ENCODE measurements at places on chromosomes 13 and 19.

- peak; percentile 50 for DNase-seq
These were observed 230.0 kb downstream of the DCT start for GRCh38 chr13:94249512-94249911.

- peak; percentile 51 for DNase-seq
These were observed 13.3 kb downstream of the ARRDC2 start for GRCh38 chr19:18021121-18021755.

- DNase-seq, result no peak
These were observed 13.3 kb upstream of the RBM26 start for GRCh38 chr13:79419365-79419764.

DNA sequence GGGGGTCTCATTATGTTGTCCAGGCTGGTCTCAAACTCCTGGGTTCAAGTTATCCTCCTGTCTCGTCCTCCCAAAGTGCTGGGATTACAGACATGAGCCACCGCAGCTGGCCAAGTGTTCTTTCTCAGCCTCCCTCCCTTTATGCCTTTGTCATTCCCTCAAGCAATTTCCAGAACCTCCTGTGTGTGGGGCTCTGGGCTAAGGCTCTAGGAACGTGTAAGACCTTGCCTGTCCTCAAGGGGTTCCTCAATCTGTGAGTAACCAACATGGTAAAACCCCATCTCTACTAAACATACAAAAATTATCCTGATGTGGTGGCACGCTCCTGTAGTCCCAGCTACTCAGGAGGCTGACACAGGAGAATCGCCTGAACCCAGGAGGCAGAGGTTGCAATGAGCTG is 15.5 kb upstream of the SPACA4 start:
- no peak for DNase-seq

GRCh38 chr19:7969555-7969939 is 26.1 kb upstream of the TIMM44 start:
- no peak for DNase-seq

- DNase-seq, result no peak
These were observed 26.2 kb downstream of the EXOSC8 start for GRCh38 chr13:37026771-37027170.

DNA sequence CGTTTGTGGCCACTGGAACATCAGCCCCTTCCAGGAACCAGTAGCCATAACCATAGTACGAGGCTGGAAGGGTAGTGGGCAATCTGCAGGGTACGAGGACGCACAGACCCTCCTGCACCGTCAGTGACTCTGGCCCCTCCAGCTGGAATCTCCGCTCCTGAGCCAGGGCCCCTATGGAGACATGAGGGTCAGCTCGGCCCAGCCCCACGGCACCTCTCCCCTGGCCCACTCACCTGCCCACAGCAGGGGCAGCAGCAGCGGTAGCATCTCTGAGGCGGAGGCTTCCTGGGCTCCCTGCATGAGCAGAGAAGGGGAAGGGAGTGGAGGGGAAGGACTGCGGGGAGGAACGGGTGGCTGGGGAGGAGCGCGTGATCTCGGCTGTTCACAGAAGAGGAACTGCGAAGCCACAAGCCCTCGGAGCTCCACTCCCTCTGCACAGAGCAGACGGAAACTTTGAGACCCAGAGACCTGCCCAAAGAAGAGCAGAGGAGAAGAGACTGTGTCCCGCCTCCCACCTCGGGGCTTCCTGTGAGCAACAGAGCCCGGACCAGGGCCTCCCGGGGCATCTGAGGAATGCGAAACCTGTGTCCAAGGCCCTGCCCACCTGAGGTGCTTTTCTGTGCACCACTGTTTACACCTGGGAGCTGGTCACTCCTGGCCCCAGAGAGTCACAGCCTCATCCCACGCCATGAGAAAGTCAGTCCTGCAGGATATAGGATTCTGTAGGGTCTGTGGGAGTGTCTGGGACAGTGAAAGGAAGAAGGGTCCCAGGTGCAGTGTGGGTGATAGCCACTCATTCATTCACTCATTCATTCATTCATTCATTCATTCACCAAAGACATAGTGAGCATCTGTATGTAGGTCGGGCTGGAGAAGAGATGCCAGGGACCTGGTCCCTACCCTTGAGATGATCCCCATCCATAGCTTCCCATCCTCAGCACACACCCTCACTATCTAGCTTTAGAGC is at the start of gene SIGLEC6:
SIGLEC6 (minus strand) TSS at position 322 of the 967 bp plus-strand sequence; CDS start at position 300, 22 bp downstream.
- no peak for DNase-seq

DNA sequence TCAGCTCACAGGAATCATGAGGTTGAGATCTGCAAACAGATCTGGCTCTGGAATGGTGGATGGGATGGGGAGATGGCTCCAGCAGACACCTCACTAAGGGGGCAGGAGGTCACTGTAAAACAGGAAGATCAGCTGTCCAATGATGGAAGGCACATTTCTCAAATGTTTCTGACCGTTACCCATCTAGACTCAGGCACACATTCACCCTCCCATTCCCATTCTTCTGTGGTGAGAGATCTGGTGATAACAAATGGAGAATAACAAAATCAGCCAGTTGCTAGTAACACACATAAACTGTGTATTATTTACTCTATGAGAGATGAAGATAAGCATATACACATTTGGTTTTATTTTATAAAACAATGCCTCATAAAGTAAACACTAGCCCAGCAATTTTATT is 235.9 kb downstream of the TSHZ3 start:
- peak; percentile 29 for DNase-seq

- no peak for DNase-seq
These were observed 11.3 kb downstream of the SPPL2B start for GRCh38 chr19:2339644-2340310.

GRCh38 chr13:63124863-63125262 is 1709.2 kb upstream of the PCDH20 start:
- DNase-seq, result no peak

DNA sequence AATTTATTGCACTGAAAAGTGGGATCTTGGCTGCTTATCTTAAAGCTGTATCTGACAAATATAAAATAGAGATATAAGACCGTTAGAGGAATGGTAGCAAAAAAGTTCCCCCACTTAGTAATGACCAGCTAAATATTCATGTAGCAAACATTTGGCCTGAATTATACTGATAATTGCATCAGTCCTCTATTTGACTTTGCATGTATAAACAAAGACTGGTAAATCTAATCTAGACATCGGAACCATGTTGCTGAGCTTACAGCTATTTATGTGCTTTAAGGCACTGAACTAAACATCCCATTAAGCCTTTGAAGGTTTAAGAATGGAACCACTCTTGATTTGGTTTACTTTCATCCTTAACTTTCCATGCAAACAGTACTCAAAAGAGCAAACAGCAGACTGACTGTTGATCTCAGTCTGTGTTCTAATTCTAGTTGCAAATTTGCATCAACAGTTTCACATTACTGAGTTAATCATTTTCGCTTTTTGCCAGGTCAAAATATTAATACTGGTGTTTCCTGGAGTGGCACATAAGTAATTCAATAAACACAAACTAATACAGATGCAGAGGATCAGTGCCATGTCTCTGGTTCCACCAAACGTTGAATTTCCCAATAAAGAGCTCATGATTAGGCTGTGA is 203.5 kb upstream of the HTR2A start:
- no peak for DNase-seq

DNA sequence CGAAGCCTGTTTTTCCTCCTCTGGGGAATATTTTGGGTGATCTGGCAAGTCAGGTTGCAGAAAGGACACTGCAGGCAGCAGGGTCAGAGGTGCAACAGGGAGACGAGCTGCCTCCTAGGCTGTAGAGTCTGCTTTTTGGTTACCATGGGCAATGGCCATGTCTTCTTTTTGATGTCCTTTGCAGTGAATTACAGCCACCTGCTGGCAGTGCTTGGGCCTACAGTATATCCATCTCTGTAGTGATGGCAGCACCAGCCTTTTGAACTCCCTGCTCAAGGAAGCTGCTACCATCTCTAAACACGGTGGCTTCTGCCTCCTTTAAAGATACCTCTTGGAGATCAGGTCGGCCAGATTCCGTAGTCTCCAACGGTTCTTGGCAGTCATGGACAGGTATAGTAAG is 73.9 kb downstream of the WTIP start:
- no peak for DNase-seq

DNA sequence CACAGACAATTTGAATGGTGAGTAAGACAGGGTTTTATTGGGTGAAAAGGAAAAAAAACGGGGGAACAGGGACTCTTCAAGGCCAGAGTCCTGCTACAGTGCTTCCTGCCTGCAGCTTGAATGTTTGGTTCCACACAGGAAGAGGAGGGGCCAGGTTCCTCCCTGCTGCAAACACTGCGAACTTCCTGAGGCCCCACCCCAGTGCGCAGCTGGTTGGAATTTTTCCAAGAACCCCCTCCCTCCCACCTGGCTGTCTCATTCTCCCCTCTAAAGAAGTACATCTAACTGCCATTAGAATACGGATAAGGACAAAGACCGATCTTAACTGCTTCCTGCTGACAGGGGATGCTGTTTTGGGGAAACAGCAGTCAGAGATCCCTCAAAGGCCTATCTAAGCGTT is 184.9 kb downstream of the GGACT start:
- DNase-seq, result no peak

DNA sequence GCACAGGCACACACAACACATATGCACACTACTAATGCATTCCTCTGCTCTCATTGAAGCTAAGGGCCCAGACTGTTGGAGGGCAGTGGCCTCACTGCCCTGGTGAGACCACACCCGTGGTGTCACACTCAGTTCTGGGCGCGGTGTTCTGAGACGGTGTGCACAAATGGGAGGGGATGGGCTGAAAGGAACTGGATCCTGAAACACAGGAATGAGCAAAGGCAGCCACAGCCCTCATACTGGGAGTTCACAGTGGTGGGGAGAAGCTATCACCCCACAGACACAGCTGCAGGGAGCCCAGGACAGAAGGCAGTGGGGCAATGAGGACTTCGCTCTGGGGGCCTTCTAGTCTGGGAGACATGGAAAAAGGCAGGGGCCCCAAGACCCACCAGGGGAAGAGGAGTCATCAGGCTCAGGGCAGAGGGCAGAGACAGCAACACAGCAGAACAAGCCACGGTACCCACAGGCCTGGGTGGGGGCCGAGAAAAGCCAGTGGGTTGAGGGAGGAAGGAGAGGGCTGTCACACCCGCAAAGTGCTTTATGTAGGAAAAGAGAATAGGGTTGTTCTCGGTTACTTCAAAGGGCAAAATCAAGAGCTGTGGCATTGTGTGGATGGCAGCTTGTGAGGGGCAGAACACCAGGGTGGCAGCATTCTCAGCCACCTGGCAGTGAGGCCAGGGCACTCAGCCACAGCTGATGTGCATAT is 75.4 kb upstream of the GPR183 start:
- DNase-seq, result no peak

- DNase-seq, result no peak
These were observed 14.2 kb downstream of the ZNF91 start for GRCh38 chr19:23381114-23381513.

- DNase-seq, result no peak
These were observed 9.1 kb downstream of the ARID3A start for GRCh38 chr19:934865-935479.

GRCh38 chr13:50850445-50850844 is 7.0 kb upstream of the DLEU7 start:
- no peak for DNase-seq

DNA sequence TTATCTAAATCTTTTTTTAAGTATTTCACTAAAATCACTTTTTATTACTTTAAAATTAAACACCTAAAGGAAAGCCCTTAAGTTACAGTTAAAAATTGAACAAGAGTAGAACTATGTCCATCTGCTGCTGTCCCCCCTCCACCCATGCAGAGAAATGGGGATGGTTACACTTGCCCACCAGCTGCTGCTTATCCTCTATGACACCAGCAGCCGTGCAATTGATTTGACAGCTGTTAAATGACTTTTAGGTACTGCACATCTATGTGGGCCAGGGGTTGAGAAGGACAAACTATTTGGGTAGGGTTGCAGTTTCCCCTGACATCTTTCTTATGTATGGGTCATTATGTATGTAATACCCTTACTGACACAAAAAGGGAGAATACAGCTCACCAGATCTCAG is 77.2 kb downstream of the TBC1D4 start:
- no peak for DNase-seq

- DNase-seq, result no peak
These were observed 1608.8 kb upstream of the PCDH20 start for GRCh38 chr13:63024458-63024857.

DNA sequence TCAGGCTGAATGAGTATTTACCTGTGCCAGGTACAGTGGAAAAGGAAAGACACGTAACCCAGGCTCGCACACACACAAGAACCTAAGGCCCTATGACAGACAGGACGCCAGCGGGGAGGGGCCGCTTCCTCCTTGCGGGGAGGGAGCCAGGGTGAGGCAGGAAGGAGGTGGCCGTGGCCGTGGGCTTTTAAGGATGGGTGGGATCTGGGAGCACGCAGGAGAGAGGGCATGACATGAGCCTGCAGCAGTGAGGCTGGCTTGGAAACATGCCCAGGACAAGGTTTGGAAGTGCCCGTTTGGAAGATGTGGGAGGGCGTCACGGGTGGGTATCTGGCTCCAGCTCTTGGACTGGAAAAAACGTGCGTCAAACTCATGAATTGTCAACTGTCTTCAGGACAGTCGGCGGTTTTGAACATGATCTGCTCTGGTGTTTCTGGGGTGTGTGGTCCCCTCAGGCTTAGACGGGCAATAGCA is 20.1 kb downstream of the SH3GL1 start:
- no peak for DNase-seq

- DNase-seq, result no peak
These were observed 560 bp downstream of the NDUFA7 start for GRCh38 chr19:8320564-8321066.

- no peak for DNase-seq
These were observed 17.5 kb downstream of the NDUFB7 start for GRCh38 chr19:14554382-14554812.

GRCh38 chr13:42769650-42770049 is 11.7 kb upstream of the FAM216B start:
- no peak for DNase-seq

DNA sequence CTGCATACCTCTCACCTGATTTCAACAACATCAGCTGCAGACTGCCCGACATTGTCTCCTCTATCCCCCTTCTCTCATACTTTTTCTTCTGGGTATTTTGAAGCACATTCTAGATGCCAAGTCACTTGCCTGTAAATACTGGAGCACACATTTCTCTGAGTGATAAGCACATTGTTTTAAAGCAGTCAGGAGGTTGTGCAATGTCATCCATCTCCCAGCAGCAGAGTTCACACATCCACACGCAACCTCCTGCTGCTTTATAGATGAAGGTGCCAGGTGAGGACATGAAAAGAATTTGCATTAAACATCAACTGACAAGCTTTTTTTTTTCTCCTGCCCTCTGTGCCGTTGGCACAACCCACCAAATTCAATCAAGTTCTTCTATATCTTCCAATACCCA is 5.5 kb downstream of the UPK1A start:
- DNase-seq, result no peak

GRCh38 chr19:5094768-5095567 is 126.1 kb downstream of the KDM4B start:
- no peak for DNase-seq

DNA sequence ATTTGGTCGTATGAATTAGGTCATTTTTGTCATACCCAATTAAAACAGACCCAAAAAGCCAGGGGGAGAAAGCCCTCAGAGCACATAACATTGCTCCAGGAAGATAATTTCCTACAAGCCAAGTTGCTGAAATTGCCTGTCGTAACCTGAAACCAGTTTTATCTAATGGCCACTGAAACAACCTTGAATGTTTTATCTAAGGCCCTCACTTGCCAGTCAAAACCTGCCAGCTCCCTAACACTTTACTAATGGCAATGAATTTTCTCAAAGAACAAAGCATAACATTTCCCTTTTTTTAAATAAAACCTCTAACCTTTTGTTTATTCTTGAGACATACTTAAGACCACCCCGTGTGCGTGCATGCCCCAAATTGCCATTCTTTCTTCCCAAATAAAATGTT is 496.2 kb upstream of the KLHL1 start:
- DNase-seq, result no peak

GRCh38 chr13:33274264-33274663 is 11.3 kb downstream of the STARD13 start:
- DNase-seq, result no peak

- DNase-seq, result no peak
These were observed 484.8 kb downstream of the MYO16 start for GRCh38 chr13:109114162-109114561.

Data from AG09309 (cell line).